ENCODE measurements at places on chromosomes 1 and 21.

DNA sequence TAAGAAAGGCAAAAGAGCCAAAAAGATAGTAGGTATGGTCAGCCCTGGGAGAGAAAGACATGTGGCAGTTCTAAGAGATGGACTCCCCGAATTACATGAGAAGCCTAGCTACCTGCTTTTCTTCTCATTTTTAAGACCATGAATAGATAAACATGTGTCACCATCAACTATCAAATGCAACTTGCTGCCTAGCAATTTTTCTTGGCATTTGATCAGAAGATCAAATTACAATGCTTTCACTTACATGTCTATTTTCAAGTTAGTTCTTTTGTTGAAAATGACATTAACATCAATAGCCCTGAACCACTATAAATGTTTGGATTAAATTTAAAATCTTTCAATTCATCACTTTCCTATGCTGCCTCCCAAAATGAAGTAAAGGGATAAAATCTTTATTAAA lies 212.3 kb downstream of the HHIPL2 start:
- no peak for DNase-seq

DNA sequence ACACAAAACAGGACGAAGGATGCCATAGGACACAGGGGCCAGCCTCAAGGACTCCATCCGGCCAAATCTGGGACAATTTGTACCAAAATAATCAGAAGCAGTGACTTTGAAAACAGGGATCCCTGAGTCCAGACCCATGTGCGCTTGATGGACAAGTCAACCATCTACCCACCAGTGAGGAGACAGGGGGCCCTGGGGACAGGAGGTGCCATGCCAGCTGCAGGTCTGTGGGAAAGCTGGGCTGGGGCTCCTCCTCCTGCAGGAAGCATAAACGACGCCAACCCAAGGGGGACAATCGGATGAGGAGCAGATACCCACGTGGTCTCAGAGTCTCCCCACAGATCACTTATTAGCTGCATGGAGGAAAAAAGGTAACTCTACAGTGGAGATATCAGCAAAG lies 50.6 kb downstream of the NPHP4 start:
- no peak for DNase-seq

GRCh38 chr1:53060579-53060978 lies 1.4 kb upstream of the PODN start:
- DNase-seq = no peak

DNA sequence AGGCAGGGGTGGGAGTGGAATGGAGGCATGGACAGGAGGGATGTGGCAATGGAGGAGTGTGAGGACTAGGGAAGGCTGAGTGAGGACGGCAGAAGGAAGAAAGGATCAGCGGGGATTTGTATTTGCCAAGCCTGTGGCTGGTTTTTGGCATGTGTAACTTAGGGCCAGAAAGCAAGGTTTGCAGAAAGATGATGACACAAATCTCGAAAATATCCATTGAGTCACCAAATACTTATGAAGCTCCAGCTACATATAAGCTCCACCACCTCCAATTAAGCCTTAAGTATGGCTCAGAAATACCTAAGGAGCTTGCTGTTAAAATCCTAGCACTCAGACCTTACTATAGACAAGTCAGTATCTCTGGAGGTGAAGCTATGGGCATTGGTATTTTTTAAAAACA lies 90.1 kb downstream of the OMA1 start:
- no peak for DNase-seq

- DNase-seq = no peak
These were observed 58.6 kb upstream of the ATP1A1 start for GRCh38 chr1:116314305-116314919.

DNA sequence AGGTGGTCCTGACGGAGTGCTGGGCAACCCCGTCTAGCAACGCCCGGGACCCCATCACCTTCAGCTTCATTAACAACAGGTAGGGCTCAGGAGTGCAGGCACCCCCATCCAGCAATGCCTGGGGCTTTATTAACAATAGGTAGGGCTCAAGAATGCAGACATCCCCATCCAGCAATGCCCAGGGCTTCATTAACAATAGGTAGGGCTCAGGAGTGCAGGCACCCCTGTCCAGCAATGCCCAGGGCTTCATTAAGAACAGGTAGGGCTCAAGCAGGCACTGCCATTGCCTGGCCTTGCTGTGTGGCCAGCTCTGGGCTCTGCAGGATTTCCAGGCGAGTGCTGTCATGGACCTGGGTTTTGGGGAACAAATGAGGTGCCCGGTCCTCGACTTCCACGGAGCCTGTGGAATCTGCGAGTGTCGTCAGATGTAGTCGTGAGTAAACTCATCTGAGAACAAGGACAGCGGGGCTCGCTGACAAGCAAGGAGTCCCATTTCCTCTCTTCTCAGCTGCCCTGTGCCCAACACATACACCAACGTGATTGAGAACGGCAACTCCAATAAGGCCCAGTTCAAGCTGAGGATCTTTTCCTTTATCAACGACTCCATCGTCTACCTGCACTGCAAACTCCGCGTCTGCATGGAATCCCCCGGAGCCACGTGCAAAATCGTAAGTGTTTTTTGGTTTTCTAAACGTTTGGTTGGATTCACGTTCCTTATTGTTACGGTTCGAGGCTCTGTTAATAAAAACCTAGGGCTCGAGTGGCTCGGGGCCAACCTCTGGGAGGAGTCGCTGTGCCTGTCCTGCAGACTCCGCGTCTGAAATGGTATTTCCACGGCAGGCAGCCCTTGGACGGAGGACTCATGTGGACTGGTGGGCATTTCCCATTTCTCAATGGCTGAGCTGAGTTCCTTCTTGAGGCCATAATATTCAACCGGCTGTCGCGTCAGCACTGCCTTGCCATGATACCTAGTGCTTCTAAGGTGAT lies 56.3 kb downstream of the UMODL1 start:
- no peak for DNase-seq

- DNase-seq = peak; percentile 31
These were observed 78.5 kb upstream of the CDC42BPA start for GRCh38 chr1:227396539-227397353.

- DNase-seq = no peak
These were observed 57.9 kb upstream of the FMOD start for GRCh38 chr1:203408486-203409481.

GRCh38 chr1:28246427-28246832 lies 10.5 kb downstream of the ATP5IF1 start:
- peak; percentile 81 for DNase-seq

- peak; percentile 27 for DNase-seq
These were observed 6.3 kb downstream of the TTC3 start for GRCh38 chr21:37079211-37079824.

DNA sequence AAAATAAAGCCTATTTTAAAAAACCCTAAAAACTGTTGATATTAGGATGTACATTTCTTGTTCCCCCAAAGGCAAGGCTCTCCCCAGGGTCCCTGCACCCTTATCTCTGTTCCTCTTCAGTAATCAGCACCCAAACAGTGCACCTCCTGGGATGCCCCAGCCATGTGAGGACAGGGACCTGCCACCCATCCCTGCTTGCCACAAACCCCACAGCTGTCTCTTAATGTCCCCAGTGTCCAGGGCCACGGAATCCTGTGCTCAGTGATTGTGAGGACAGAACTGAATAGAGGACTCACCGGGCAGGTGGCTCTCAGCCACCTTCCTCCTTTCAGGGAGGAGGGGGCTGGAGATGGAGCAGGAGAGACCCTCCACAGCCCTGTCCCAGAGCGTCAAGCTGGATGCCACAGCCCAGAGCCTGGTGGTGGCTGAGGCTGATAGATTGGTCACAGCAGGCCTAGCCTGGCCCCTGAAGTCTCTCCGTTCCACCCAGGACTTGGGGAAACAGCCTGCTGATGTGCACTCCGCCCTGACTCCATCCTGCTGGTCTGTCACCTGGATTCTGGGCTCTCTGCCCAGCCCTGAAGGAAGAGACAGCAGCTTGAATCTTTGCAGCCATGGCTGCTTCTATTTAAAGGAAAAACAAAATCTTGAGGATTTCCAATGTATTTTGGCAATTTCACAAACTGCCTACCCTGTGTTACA lies 23.1 kb downstream of the RNF187 start:
- DNase-seq = no peak

DNA sequence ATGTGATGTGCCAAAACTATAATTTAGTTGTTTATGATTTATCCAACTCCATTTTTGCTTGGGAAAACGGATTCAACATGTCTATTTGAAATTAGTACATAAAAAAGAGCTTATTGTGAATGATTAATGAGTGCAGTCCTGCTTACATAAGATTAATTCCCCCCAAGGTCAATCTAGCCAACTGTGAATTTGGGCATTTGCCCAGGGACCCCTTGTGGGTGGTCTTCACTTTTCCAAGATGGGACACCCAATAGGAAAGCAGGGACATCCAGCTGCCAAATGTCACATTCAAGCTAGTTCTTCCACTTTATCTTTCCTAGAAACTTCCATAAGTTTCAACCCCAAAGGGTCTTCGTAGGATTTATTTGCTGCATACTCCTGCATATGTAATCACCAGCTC lies 362.4 kb upstream of the PKN2 start:
- DNase-seq = no peak

DNA sequence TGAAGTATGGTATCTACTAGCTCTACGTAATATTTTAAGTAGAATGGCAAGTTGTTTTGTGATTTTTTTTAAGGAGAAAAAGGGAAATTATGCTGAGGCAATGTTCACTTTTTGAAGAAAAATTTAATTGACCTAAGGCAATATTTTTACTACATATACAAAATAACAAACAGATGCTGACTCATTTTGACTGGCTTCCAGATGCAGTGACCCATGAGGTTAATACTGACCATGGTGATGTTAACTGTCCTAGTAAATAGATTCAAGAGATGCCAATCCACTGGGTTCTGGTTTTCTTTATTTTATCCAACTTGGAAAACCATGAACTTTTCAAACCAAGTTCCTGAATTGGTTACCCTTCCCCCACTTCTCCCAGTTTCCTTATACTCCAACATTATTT lies 154.9 kb downstream of the CRB1 start:
- DNase-seq = no peak

- DNase-seq = no peak
These were observed 30.4 kb upstream of the HHAT start for GRCh38 chr1:210298296-210298695.

GRCh38 chr1:2288816-2289536 lies 60.9 kb downstream of the SKI start:
- no peak for DNase-seq

- DNase-seq = no peak
These were observed 442.1 kb downstream of the PTBP2 start for GRCh38 chr1:97163591-97164275.

- no peak for DNase-seq
These were observed 87.9 kb downstream of the CDC14A start for GRCh38 chr1:100440075-100440809.

DNA sequence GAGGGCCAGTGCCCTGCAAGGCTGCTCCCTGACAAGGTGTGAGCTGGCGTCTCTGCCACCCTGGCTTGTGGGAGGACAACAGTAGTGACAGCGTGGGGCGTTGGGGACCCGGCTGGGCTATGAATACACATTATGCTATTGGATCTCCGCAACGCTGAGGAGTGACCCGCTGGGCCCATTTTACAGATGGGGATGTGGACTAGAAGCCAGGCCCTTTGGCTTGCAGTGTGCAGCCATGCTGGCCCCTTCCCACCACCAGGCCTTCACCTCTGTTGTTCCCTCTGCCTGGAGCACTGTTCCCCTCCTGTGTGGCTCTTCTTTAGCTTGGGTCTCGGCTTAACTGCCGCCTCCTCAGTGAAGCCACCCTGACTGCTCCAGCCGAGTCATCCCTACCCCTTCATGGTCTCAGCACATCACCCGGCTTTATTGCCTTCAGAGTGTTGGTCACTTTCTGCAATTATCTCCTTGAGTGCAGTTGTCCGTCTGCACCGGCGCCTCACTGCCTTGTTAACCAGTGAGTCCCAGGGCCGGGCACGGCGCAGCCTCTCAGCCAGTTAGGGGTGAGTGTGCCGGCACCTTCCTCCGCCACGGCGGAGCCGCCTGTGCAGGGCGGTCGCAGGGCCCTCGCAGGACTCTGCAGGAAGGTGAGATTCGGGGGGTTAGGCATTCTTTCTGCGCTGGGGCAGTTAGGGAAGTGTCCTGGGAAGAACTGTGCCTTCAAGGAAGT lies 84.4 kb upstream of the ACTL8 start:
- no peak for DNase-seq

GRCh38 chr1:20578062-20578461 lies 10.8 kb upstream of the CDA start:
- DNase-seq = no peak

GRCh38 chr1:156462954-156463795 lies 37.4 kb downstream of the MEF2D start:
- DNase-seq = no peak

GRCh38 chr1:54498383-54499096 lies 49.5 kb upstream of the ACOT11 start:
- DNase-seq = no peak

DNA sequence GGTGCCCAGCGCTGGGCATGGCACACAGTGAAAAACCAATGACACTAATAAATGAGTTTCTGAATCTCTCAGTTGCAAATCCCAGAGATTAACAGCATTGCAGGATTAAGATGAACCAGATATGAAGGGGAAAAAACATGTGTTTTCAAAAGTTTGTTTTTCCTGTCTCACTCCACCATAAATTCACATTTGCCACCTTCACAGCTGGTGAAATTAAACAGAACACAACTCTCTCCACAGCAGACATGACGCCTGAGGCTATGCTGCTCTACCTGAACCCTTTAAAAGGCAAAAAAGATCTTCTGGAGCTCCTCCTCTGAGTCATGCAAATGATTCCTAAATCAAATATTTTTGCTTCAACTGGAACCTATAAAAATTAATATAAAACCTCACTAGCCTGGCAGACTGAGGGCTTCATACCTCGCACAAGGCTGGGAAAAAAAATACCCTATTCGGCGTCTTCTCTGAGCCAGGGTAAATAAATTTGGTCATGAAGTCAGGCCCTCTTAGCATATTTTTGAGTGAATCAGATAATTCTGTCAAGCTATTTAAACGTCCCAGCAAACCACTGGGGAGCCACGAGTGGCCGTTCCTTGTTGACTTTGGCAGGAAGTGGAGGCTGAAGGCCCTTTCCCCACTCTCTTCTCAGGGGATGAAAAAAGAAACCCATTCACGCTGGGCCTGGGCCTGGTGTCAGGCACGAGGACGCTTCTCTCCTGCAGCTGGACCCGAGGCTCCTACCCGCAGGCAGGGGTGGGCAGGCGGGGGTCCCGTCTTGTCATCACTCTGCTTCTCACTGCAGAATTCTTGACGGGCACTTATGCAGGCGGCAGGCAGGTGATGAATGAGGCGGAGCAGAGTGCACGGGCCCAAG lies 53.0 kb downstream of the DMRTB1 start:
- no peak for DNase-seq

DNA sequence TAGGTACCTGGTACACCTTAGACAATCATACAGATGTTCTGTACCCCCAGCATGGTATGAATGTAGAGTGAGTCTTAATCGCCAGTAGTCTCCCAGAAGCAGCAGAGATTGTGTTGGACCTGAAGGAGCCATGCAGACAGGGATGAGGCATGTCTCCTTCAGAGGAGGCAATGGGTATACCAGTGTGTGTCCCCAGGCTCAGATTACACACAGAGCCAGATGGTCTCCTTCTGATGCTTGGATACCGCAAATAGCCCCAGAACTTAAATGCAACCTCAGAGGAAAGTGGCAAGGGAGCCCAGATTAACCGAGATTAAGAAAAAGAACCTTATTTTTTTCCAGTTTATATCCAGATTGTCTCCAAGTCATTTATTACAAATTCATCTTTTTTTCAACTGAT lies 96.8 kb upstream of the C21orf91 start:
- DNase-seq = no peak

All from hematopoietic multipotent progenitor cell (in vitro differentiated cells).